ENCODE measurements at places on chromosomes 13 and 19.

- no peak for DNase-seq
These were observed 6.2 kb downstream of the SARS2 start for GRCh38 chr19:38924388-38924787.

GRCh38 chr13:30307194-30307970 lies at the start of gene KATNAL1:
KATNAL1 (minus strand) TSS chr13:30307551; CDS start chr13:30283777, 23,774 bp downstream.
- peak; percentile 87 for DNase-seq

DNA sequence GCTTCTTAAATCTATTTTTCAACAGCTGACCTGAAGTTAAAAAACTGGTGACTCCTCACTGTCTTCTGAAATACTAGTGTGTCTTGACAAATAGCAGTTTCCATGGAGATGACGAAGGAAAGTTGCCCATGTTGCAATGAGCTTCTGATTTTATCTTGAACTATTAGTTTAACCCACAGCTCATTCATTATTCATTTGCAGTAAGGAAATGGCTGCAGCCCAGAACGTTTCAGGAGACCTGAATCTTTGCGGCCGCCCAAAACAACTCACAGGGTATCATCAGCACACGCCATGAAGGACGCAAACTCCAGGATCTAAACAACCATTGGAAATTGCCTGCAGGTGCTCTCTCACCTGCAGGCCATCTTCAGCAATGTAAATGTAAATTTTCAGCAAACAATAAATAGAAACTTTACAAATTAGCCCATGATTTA lies 142.5 kb downstream of the DCLK1 start:
- DNase-seq, result no peak

- DNase-seq, result no peak
These were observed 19.9 kb upstream of the PNMA8C start for GRCh38 chr19:46448601-46449000.

DNA sequence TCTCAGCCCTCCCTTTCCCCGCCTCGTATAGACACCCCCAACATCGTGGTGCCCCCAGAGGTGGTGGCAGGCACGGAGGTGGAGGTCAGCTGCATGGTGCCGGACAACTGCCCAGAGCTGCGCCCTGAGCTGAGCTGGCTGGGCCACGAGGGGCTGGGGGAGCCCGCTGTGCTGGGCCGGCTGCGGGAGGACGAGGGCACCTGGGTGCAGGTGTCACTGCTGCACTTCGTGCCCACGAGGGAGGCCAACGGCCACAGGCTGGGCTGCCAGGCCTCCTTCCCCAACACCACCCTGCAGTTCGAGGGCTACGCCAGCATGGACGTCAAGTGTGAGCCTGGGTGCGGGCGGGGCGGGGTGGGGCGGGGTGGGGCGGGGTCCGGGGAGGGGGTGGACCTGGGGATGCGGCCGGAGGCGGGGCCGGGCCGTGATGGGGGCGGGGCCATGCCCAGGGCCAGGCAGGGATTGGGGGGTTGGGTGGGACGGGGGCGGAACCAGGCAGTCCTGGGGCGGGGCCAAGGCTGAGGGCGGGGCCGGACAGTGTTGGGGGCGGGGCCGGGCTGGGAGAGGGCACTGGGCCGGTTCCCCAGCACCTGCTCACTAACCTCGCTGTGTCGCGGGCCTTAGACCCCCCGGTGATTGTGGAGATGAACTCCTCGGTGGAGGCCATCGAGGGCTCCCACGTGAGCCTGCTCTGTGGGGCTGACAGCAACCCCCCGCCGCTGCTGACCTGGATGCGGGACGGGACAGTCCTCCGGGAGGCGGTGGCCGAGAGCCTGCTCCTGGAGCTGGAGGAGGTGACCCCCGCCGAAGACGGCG lies 7.8 kb downstream of the MAG start:
- DNase-seq, result no peak

Measured in NB4 (cell line).